Vagina (tissue), 2 donors: ENCODE measurements at places on chromosomes 1 and 21. TPM values are rescaled to one million over a fixed set of nuclear protein-coding genes. Genes with fewer than 3 reads are reported as not detected.

Gene FAM167B
- 3.7 TPM for total RNA-seq

DNA sequence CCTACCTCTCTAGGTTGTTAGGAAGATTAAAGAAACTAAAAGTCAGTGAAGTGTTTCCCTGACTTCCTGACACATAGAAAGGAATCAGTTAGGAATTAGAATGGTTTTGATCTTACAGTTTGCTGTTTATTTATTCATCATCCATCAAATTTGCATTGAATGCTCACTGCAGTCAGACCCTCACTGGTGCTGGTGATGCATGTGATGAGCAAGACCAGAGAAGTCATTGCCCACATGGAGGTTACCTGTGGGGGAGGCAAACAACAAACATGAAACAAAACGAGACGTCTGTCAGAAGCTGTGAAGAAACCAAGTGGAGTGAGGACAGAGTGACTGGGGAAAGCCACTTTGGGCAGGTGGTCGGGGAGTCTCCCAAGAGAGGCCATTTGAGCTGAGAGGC lies 6.4 kb downstream of the CTPS1 start:
- DNase-seq: no peak

DNA sequence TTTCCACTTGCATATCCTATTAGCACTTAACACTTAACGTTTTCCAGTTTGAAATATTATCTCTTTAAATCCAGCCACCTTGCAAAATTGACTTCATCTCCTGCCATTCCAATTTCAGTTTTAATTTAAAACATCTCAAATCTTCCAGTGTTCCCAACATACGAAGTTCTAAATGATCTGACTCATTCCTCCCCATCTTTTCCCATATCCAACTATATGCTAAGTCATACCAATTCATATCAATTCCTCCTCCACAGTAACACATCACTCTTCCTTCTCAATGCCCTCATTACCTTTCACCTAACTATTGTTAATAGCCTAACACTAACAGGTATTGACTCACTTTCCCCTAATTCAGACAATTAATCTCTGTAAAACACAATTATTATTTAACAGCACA lies 2.8 kb downstream of the PSMA5 start:
- DNase-seq: no peak

- DNase-seq: no peak
These were observed 356.8 kb downstream of the RRAGC start for GRCh38 chr1:38502758-38503157.

- DNase-seq: no peak
These were observed 90.0 kb upstream of the CAMK1G start for GRCh38 chr1:209493559-209493958.

GRCh38 chr1:51514733-51515132 lies 4.3 kb downstream of the EPS15 start:
- no peak for DNase-seq
